Dorsolateral prefrontal cortex (tissue), 122 donors: ENCODE measurements at places on chromosomes 6 and 20. TPM values are rescaled to one million over a fixed set of nuclear protein-coding genes. Genes with fewer than 3 reads are reported as not detected.

EPPIN gene
- not detected for total RNA-seq

IRAK1BP1 gene
- total RNA-seq, result 7.8 TPM

DNA sequence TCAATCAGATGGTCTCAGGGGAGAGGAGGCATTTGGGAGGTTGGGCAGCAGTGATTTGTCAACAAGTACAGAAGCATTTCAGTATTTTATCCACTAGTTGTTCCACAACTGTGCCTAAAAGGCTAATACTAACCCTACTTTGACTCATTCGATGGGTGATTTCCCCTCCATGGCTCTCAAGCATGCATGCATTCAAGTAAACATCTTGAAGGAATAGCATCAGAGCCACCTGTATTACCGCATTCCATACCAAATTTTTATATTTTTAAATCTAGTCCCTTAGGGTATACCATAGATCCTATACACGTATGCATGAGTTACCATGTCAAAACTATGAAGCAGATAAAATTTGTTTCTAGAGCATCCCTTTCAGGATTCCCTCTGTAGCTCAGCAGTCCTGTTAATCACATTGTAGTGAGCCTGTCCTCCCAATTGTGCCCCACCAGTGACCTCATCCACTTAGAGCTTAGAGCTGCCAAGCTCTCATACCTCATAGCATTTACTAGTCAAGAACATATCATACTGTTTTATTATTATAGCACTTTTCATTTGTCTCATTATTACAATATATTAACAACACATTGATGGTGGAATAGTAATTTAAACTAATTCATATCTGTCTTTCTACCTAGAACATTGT lies 213.8 kb downstream of the LAMA2 start:
- DNase-seq, result no peak

PLTP gene
- 42.4 TPM for total RNA-seq

- no peak for DNase-seq
These were observed 32.3 kb upstream of the SLC23A2 start for GRCh38 chr20:5033566-5033965.

DNA sequence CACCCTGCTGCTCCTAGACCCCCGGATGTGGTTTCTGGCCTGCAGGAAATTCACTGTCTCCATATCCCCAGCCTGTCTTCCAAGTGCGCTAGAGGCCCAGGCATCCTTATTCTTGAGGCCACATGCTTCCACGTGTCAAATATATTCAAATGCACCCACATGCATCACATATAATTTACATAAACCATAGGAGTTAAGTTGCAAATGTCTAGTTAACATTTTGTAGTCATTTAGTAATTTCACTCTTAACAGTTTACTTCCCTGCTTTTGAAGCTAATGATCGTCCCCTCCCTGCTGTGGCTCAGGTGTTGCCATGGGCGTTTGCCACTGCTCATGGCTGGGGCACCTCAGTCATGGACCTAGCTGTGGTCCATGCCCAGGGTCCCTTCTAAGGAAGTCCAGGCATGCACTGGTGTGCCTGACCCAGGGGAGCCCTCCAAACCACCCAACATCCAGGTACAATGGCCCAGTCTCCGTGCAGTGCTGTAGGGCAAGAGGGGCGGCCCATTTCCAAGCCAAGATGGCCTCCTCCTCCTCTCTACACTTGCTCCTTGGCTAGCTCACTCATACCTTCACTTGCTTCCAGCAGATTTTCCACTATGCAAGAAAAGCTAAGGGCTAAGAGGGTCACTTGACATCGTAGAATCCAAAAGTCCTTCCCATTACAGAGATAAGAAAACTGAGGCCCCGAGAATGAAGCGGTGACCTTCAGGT lies 42.4 kb downstream of the FGD2 start:
- no peak for DNase-seq

DNA sequence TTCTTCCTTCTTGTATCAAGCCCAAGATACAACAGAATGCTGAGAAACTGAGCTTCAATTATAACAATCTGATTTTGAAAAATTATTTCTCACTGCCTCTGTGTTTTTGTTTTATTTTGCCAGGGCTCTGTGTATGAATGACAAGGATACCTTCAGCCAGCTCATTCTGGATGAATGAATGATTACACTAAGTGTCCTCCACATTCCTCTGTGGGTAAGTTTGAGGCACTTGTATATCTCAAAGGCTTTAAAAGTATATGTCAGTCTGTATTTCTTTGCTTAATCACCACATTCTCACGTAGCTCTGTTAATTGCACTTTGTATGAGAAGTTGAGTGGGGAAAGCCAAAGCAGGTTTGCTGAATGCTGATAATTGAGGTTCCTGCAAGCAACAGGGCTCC lies 95.1 kb downstream of the TIAM2 start:
- DNase-seq, result no peak

GRCh38 chr6:56659721-56660380 lies 17.2 kb upstream of the DST start:
- DNase-seq, result no peak

DNA sequence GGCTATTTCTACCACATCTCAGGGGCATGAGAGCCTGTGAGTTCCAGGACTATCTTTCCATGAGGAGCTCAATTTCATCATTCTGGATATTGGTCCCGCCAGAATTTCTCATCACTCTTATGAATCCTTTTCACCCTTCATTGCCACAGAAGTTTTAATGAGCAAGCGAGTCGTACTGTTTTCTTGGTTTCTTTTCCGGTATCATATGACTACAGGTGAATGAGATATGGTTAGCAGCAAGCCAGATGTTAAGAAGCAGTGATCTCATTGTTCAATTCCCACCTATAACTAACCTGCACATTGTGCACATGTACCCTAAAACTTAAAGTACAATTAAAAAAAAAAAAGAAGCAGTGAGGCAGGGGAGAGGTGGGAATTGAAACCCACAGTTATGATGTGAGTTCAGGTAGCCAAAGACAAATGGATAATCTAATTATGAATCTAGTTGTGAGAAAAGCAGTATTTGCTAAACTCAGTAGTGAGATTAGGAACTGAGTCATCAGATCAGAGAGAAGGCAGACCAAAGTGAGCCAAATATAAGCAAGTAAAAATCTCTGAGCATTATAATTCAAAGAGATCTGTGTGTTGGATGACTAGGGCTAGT lies 78.0 kb upstream of the ELOVL5 start:
- no peak for DNase-seq

DNA sequence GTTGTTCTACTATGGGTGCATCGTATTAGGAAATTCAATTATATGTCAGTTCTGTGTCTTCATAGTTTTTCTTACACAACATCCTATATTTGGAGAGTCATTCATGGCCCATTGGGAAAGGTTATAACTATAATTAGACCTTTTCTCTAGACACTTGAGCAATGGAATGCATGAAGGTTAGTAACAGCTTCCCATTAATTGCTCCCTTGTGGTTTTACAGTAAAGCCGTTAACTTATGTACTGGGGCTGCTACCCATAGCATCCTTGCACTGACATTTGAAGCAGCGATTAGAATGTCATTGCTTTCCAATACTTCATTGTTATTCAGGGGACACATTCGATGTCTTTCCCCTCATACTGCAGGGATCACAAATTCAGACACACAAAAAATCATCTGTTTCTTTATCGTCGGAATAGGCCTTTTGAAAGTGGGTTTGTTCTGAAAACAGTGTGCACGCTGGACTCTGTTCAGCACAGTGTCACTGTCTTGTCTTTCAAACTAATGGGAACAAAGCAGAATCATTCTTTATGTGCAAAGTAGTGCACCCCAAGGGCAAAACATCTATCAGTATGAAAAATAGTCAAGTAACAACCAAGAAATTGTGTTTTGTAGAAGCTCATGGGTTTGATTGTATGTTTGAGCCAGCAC lies 634.3 kb upstream of the MAP3K7 start:
- no peak for DNase-seq

TMEM170B gene
- total RNA-seq, result 22.5 TPM

GRCh38 chr6:148972481-148972880 lies 225.7 kb downstream of the UST start:
- DNase-seq, result no peak

DNA sequence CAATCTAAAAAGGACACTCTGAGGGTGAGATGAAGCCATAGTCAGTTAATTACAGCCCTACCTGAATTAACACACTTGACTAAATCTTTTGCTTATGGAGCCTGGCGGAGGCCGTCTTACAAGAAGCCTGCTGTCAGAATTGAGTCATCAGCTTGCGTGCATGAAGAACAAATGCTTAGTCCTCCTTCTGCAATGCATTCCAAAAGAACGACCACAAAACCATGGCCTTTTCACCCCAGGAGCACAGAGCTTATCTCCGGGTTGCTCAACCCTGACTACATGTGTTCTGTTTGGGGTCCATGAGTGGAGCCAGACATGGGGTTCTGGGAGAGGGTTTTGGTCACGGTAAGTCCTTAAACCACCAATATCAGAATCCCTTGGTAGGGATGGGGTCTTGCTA lies 318.1 kb downstream of the CLIC5 start:
- DNase-seq, result no peak

GRCh38 chr6:116369540-116369939 lies 1.2 kb upstream of the DSE start:
- DNase-seq, result no peak

DNA sequence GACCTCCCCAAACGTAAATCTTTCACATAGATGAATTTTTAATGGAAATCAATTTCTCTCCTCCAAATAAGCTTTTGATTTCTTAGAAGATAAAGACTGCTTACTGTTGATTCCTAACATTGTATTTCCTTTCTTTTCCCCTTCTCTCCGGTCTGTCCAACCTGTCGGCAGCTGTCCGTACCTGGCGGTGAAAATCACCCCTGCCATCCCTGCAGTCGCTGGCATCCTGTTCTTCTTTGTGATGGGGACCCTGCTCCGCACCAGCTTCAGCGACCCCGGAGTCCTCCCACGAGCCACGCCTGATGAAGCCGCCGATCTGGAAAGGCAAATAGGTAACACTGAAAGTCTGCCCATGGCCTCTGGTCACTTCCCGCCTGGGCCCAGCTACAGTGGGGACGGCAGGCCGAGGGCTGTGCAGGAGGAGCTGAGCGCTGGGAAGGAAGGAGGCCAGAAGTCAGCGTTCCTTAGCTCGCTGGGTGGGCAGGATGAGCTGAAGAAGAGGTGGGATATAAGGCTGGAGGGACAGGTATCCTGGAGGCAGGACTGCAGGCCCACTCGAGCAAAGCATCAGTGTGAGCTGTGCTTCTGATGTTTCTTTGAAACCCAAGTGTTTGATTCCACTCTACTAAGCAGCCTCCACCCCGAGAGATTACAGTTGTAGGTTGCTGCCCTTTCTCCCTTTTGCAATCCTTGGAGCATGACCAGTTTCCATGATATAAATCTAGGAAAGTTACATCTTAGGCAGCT lies 161.6 kb downstream of the ZDHHC14 start:
- DNase-seq, result no peak

DNA sequence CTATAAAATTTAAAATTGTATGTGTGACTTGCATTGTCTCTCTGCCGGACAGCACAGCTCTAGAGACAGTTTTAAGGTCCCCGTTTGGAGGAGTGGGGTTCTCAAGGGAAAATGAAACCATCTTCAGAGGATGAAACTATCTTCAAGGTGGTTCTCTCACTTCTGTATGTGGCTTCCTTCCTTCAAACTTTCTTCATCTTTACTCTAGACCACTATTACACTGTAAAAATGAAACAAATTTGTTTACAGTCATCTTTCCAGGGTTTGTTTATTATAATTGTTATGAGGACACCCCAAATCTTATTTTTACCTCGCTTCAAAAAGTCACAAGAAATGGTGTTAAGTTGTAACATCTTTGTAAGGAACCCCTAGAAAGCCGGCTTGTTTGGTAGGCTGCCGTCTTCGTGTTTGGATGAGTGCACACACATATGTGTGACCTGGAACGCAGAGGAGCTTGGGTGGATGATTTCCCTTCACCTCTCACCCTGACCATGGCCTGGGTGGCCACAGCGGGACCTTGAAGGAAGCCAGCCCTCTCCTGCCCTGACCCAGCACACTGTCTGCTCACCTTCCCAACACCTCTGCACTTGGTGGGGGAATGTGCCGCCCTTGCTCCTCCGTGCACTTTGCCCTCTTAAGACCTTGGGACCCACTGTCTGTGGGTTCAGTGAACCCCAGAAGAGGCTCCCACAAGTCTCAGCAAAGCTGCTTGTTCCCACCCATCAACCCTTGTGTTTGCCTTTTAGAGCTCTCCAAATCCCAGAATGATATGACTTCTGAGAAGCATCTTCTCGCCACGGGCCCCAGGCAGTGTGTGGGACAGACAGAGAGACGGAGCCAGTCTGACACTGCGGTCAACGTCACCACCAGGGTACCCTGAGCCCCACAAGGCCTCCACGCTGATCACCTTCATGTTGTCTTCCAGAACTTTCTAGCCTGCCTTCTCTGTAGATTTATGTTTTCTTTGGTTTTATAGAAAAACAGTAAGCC lies 67.8 kb downstream of the SYTL3 start:
- DNase-seq, result no peak

ATP6V1G2 gene
- total RNA-seq, result 222 TPM

HBS1L gene
- total RNA-seq, result 86.4 TPM

DNA sequence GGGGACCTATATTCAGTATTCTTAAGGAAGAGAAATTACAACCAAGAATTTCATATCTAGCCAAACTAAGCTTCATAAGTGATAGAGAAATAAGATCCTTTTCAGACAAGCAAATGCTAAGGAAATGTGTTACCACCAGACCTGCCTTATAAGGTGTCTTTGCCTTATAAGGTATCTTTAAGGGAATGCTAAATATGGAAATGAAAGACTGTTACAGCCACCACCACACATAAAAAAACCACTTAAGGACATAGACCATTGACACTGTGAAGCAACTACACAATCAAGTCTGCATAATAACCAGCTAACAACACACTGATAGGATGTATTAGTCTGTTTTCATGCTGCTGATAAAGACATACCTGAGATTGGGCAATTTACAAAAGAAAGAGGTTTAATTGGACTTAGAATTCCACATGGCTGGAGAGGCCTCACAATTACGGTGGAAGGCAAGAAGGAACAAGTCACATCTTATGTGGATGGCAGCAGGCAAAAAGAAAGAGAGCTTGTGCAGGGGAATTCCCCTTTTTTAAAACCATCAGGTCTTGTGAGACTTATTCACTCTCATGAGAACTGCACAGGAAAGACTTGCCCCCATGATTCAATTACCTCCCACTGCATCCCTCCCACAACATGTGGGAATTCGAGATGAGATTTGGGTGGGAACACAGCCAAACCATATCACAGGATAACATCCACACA lies 119.2 kb upstream of the LAMA2 start:
- DNase-seq, result no peak

FGD2 gene
- total RNA-seq, result 7.2 TPM

GRCh38 chr6:121748376-121748775 lies 312.9 kb downstream of the GJA1 start:
- no peak for DNase-seq

DNA sequence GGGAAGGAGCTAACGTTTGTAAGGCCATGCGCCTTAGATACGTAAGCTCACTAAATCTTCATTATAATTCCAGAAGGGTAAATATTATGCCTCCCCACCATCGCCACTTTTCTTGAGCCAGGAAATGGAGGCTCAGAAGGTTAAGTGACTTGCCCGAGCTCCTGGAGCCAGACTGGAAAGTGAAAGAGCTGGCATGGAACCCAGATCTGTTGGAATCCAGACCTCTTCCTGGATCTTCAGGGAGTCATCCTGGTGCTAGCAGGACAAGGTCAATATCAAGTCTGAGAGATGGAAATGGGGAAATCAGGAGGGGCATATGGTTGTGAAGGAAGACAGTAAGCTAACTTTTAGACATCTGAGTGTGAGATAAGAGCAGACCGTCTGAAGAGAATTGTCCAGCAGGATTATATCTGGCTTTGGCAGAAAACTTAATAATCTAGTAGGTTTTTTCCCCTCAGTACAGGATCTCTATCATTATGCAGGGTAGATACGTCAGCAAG lies 6.2 kb downstream of the TMEM200A start:
- DNase-seq, result no peak

GRCh38 chr6:169828176-169828575 lies 76.8 kb downstream of the ERMARD start:
- DNase-seq, result no peak

TIAM2 gene
- 127 TPM for total RNA-seq

GRCh38 chr6:130964289-130964688 lies 98.8 kb downstream of the EPB41L2 start:
- no peak for DNase-seq
